Stimulated activated naive CD4-positive, alpha-beta T cell (primary cell): ENCODE measurements at places on chromosomes 12 and 14.

GRCh38 chr14:73953731-73954130, 3.6 kb downstream of the COQ6 start:
- DNase-seq = no peak

DNA sequence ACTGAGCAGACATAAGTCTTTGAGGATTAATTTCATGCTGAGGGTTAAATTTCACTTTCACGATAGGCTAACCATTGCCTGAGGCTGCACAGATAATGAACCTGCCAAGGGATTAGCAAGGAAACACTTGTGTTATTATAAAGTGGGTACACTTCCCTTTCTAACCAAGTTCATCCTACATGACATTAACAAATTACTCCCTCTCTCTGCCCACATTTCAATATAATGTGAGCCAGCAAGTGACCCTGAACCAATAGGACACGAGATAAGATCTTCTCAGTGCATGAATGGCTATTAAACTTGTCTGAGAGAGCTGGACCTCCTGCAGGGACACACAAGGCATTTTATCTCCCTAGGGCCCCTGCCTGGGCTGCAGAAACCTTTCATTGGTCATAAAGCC, 173.5 kb downstream of the PAX9 start:
- no peak for DNase-seq

- no peak for DNase-seq
These were observed 8.7 kb downstream of the STAC3 start for GRCh38 chr12:57242329-57242690.

DNA sequence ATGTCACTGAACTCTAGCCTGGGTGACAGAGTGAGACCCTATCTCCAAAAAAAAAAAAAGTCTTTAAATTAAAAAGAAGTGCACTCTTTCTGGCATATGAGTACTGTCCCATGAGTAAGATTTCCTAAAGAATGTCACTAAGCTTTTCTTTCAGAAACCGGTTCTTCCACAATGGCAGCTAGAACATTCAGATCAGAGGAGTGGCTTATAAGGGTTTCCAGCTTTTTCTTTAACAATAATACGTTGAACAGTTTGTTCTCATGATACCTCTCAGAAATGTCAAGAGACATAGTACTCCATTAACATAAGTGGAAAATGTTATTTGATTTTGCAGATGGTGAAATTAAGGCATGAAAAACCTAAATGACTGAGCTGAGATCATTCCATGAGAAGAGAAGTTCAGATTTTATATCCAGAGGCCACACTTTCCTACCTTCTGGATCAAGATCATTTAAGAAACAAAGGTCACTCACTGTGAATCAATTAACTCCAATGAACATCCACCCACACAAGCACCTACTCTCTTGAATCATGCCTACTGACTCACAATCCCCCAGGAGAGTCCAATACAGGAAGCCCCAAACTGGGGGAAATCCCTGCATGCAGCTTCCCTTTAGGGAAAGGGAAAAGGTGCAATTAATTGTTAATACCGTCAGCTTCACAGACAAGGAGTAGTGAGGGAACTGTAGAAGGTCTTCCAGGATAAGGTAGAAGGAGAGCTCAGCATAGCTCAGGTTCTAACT, 86.9 kb downstream of the SPTSSA start:
- no peak for DNase-seq

DNA sequence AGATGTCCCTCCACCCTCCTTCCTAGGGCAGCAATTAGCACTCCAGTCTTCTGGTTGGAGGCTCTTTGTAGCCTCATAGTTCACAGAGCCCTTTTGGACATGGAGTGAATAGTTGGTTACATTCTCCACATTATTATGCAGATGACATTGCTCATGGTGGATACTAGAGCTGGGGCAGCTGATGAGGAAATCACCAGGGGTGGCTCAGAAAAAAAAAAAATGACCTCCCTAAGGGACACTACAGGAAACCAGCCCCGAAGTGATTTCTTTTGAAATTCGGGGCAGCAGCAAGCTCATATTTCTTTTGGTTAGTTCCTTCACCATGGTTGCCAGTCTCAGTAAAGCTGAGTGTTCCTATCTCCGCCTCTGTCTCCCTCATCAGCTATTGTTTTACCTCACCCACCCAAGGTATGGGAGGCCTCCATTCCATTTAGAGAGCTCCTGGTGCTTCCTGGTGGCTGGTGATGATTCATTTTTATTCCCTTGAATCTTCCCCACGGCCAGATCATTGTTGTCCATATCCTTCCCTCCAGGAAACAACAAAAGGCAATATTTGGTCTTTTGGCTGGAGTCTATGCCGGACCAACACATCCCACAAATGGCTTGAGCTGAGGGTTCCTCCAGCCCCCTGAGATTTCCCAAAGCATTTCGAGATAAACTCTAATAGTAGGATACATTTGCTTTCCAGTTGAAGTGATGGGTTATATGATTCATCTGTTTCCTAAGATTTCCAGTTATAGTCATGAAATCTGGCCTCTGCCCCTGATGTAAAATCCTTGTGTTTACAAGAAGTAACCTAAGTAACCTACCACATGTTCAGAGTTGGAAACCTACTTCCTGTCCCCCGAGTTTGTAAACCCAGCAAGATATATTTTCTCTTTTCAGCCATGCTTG, 56.2 kb upstream of the NID2 start:
- no peak for DNase-seq

DNA sequence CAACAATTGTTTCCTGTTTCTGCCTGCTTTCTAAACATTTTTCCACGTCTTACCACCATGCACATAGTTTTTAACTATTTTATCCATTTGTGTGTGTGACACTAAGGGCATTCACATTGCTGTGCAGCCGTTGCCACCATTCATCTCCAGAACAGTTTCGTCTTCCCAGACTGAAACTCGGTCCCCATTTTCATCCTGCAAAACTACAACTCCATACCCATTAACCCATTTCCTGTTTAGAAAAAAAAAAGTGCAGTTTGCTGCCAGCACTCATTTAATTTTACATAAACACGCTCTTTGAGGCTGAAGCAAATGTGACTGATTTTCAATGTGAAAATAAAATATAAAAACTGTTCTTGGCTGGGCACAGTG, 15.5 kb downstream of the UBC start:
- DNase-seq = no peak

DNA sequence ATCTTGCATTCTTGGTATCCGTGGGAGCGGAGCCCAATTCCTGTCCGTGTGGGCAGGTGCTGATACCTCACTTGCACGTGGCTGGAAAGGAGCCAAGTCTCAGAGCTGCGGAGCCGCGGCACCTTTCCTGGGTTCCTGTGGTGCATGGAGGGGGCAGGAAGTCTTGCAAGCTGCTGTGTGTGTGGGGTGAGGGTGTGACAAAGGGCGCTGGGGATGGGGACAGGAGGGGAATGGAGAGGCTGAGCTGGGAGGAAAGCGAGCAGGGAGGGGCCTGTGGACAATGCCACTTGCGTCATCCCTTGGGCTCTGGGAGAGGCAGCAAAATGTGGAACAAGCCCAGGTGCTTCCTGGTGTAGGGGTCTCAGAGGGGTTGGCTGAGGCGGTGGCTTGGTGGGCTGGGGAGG, 86.7 kb downstream of the CALM1 start:
- peak; percentile 61 for DNase-seq

- no peak for DNase-seq
These were observed 344.7 kb upstream of the GARIN6 start for GRCh38 chr12:99302874-99303273.

- DNase-seq = no peak
These were observed 729.7 kb upstream of the TBX3 start for GRCh38 chr12:115413626-115414025.
